ENCODE measurements at places on chromosomes 4 and X.

- no peak for DNase-seq
These were observed 37.9 kb upstream of the CYP2U1 start for GRCh38 chr4:107893171-107894137.

GRCh38 chr4:158613046-158613445 lies 58.6 kb downstream of the C4orf46 start:
- no peak for DNase-seq

- no peak for DNase-seq
These were observed 1074.5 kb upstream of the PRKX start for GRCh38 chrX:4787971-4788370.

GRCh38 chr4:90198086-90198847 lies 71.1 kb downstream of the CCSER1 start:
- no peak for DNase-seq

GRCh38 chrX:155334486-155335336 lies at the start of gene CLIC2:
TSS of gene CLIC2 (minus strand) at chrX:155334614. CDS start at chrX:155334427, 187 bp downstream.
- no peak for DNase-seq

DNA sequence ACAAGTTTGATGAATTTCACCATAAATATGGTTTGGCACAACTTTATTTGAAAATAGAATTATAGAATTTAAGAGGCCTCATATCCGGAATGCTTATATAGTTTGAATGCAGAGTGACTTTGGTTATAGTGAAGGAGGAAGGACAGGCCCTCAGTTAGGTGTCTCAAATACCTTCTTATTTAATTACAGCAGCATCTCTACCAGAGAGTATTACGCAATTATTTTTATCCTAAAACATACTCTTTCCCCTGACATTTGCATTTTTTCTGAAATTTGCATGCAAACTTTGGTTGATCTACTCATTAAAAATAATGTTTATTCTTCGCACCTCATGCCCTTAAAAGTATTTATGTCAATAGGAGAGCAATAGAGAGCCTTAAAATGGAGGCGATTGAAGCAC lies 305.4 kb downstream of the PACRGL start:
- no peak for DNase-seq

DNA sequence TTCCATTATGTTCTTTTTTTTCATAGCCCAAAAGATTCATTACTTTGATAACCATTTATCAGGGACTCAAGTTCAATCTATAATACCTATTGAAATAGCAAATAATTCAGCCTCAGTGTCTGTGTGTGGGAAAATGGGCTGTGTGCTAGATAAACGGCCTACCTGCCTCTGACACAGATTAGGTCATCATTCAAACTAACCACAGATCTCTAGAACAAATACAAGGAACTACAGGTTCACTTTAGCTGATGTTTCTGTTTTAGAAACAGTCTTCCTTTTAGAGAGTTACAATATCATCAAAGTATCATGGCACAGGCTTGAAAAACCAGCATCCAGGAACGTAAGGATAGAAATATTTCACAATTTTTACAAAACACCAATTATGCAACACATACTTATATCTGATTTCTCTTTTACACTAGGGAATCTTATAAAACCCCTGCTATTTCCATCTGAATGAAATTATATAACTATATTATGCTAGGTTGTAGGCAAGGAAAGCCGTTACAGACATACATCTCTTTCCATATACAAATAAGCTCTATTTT lies 56.6 kb upstream of the MAB21L2 start:
- no peak for DNase-seq

- DNase-seq: no peak
These were observed 173.6 kb upstream of the NUDT6 start for GRCh38 chr4:123096038-123096437.

GRCh38 chrX:39445336-39445735 lies 644.1 kb downstream of the MID1IP1 start:
- DNase-seq: no peak

DNA sequence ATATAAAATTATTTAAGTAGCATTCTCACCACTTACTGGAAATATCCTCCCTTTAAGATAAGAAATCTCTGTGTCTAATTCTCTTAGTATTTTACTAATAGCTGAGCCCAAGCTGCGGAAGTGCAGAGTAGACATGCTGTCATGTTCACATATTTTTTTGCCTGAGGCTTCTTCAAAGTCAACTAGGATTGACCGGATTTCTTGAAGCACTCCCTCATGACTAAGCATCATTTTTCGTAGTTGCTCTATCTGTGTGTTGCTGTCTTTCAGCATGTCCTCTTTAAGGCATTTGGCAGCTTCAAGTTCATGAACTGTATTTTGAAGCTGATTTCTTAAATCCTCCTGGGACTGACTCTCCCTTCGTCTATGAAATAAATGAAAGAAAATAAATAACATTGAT lies 36.9 kb downstream of the CCDC158 start:
- no peak for DNase-seq

DNA sequence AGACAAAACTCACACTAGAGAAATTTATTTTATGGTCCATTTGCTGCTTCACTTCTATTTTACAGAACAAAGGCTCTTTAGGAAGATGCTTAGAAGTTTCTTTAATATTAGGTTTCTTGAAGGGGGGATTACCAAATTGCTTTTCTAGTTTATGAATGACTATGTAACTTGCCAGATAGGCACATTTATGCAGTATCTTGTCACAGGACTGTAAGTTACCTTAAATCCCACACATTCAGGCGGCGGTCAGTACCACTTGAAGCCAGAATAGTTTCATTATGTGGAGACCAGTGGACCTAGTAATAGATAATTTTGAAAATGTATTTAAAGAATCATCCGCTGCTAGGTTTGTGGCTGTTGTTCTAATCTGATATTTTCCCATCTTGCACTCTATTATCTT lies 18.3 kb downstream of the RBBP7 start:
- no peak for DNase-seq

DNA sequence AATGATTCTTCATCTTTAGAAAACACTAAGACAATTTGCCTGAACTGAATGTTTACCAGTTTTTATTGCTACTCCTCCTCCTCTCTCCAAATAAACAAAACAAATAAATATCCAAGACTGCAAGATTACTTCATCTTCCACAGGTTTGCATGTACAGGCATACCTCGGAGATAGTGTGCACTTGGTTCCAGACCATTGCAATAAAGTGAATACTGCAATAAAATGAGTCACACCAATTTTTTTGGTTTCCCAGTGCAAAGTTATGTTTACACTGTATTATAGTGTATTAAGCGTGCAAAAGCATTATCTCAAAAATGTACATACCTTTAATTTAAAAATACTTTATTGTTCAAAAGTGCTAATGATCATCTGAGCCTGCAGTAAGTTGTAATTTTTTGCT lies 53.3 kb downstream of the FBXL5 start:
- no peak for DNase-seq

DNA sequence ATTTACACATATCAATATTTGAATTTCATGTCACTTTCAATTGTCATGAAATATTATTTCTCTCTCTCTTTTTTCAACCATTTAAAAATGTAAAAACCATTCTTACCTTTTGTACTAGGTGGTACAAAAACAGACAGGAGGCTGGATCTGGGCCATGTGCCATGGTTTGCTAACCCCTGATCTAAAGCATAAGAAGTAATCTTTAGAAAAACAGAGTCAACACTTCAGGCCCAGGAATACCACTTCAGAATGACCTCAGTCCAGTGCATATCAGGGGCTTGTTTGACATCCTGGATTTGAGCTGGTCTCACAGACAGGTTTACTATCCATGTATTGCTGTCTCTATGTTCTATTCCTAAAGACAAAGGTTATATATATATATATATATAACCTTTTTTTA lies 102.5 kb downstream of the DCHS2 start:
- DNase-seq: no peak

DNA sequence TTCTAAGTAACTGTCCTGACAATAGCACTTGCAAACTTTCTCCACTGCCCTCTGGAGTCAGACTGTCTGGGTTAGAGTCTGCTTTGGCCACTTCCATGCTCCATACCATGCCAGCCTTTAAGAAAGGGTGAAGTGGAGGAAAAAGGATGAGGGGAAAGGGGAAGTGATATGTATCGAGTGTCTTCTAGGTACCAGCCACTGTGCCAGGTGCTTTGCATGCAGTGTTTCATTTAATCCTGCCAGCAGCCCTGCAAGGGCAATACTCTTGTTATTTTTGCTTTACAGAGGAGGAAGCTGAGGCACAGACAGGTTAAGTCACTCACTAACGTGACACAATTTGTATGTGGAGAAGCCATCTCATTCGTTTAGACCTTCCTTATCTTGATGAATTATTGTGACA lies 55.6 kb downstream of the RTL9 start:
- DNase-seq: no peak

DNA sequence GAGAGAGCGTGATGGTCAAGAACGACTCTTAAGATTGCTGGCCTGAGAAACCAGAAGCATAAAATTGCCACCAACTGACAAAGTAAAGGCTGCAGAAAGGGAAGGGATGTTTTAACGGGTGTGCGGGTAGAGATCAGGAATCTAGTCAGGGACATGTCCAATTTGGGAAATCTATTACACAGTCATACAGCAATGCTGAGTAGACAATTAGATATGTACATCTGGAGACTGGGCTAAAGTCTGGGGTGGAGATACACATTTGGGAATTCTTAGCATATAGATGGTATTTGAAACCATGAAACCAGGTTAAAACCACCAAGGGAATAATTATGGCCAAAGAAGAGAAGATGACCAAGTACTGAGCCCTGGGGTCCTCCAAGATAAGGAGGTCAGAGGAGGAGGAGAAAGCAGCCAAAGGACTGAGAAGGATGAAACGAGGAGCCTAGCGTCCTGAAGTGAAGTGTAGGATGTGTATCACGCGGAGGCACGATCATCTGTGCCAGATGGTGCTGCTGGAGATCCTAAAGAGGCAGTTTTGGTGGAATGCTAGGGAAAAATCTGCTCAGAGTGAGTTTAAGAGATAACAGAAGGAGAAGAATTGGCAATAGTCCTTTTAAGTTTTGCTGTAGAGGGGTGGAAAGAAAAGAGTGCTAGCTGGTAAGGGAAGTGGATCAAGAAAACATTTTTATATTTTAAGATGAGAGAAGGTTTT lies 36.5 kb downstream of the SEC24D start:
- no peak for DNase-seq

GRCh38 chrX:39756086-39756883 lies 341.5 kb downstream of the BCOR start:
- no peak for DNase-seq

DNA sequence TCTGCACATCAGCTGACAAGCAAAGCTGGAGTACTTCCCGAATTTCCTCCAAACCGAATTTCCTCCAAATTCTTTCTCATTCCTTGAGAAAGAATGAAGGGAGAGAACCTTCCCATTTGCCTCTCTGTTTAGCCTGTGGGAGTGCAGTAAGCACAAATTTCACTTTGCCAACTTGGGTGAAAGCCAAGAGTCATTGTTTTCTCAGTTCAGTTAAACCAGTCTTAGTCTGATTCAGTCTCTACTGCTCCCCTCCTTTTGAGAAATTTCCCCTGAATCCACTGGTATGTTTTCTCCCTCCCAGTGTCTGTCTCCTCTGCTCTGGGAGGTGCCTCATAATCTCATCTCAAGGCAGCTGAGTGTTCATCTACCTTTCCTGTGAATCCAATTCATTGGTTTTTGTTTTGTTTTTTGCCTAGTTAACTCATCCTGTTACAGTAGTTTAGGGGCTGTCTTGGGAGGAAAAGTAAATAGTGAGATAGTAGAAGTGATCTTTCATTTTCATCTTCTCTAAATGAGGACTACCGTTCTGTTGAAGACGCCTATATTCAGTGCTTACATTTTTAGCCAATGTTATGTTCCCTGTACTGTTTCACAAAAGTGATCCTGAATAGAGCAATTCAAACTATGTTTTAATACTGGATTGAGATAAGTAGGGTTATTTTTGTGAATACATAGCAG lies 49.0 kb downstream of the SYTL5 start:
- no peak for DNase-seq

GRCh38 chrX:153406903-153407302 lies 4.4 kb upstream of the ZFP92 start:
- no peak for DNase-seq

GRCh38 chr4:26753617-26754016 lies 107.0 kb upstream of the STIM2 start:
- DNase-seq: no peak

DNA sequence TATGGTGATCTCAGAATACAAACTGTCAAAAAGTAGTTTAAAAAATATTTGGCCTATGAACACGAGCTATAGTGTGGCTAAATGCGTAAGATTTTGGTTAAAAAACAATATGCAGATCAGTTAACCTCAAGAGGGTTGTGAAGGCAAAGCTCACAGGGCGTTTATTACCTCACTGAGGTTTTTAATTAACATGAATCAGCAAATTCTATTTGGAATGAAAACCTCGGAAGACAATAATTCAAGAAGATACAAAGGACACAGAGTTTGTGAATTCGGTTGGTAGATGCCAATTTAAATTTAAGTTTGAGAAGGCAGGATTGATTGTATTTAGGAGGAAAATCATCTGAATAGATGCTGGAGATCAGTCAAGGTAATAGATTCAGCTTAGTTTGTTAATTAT lies 1434.6 kb downstream of the C4orf33 start:
- DNase-seq: no peak

DNA sequence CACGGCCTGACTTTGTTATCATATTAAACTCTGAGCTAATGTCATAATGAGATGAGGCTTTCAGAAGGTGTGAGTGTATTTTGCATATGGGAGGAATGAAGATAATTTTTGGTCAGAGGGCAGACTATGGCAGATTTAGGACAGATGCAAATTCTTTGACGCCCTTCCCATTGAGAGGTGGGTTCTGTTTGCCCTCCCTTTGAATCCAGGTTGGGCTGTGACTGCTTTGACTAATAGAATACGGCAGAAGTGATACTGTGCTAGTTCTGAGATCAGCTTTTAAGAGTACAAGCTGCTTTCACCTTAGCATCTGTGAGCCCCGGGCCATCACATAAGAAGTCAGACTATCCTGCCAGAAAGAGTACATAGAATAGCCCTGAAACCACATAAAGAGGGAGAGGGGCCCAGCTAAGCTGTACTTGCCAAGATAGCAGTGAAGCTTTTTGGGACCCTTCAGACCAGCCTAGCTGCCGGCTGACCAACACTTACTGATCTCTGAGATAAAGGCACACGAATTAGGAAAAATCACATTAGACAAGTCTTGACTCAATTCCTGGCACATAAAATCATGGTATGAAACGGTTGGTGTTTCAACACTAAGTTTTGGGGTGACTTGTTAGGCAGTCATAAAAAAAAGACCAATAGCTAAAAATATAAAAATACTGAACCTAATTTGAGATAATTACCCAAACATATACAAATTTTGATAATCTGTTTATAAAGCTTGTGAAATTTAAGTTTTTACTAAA lies 166.7 kb upstream of the SH3RF1 start:
- no peak for DNase-seq

DNA sequence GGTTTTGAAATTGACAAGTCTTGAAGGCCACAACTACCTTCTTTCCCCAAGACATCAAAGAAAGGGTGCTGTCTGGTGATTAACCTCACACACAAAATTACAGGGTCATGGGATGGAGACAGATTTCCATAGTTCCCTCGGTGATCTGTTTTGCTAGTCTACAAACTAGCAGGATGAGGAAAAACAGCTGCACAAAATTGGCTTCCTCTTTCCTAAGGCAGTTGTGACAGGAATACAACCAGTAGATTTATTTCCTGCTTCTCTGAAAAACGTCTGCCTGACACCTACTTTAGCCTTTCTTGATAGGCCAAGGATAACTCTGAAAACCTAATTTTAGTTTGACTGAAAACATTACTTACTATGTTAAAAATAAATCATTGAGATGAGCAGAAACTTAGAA lies 39.6 kb downstream of the DKK2 start:
- DNase-seq: no peak

- DNase-seq: no peak
These were observed 23.8 kb downstream of the FLNA start for GRCh38 chrX:154350429-154351182.

GRCh38 chr4:149845743-149846142 lies 30.1 kb upstream of the IQCM start:
- DNase-seq: no peak

GRCh38 chrX:84709987-84710386 lies 207.7 kb upstream of the HDX start:
- no peak for DNase-seq

Measured in naive thymus-derived CD8-positive, alpha-beta T cell (primary cell).